ENCODE measurements at places on chromosomes 12 and 14.

DNA sequence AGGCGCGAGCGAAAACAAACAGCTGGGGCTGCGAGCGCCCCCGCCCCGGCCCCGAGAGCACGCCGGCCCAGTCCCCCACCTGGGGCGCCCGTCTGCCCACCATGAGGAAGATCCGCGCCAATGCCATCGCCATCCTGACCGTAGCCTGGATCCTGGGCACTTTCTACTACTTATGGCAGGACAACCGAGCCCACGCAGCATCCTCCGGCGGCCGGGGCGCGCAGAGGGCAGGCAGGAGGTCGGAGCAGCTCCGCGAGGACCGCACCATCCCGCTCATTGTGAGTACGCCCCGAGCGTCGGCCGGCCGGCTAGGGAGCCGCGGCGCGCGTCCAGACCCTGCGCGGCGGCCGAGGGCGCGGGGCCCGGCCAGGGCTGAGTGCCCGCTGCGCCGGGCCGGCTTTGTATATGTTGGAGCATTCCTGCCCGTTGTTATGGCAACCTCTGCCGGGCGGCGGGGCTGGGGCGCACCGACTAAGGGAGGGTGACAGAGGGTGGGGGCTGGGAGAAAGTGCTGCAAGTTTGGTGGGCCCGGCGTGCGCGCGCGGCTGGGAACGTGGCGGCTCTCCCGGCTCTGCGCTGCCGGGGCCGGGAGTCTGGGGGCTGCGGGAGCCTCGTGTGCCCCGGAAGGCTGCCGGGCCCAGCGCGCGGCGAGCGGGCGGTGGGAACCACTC is 367 bp downstream of the GALNT16 start:
- no peak for DNase-seq

DNA sequence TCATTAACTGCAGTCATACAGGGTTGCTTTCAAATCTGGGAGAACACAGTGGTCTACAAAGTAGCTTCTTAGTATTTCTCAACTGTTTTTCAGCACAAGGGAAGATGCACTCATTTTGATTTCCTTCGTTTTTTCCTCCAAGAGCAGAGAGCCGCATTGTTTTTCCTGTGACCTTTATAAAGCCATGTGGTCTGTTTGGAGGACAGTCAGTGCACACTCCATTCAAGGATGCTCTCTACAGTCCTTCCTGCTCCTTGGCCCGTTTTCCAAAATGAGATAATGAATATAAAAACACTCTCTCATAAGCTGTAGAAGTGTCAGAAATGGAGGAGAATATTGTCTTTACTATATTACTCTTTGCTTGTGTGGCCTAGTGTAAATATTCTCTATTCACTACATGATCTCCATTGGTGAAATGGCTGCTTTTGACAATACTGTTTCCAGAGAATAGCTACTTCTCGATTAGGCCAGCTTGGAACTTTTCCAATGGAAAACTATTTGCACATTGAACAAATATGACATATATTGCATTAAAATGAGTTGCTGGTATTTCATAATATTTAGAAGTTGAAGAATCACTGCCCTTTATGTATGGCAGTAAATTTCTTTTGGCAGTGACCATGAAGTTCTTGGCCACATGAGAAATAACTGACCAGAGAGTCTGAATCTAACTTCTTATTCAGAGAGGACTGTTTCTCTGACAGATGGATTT is 393.1 kb upstream of the RGS6 start:
- no peak for DNase-seq

- no peak for DNase-seq
These were observed 124.3 kb downstream of the AACS start for GRCh38 chr12:125189502-125189901.

DNA sequence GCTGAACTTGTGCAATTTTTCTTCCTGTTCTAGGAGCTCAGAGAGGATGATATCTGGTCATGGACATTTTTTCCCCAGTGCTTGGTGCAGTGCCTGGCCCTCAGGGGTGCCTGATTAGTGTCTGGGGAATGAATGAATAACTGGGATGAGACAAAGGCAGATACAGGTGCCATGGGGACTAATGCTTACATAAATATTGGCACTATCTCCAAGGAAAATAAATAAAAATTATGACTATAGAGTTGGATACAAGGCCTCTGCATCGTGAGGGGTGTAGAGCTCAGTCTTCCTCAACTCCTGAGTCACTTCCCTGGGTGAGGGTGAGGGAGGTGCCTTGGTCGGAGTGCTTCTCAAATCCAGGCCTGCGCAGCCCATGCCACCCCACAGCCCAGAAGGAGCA is 188.6 kb downstream of the KCNA5 start:
- DNase-seq = no peak

DNA sequence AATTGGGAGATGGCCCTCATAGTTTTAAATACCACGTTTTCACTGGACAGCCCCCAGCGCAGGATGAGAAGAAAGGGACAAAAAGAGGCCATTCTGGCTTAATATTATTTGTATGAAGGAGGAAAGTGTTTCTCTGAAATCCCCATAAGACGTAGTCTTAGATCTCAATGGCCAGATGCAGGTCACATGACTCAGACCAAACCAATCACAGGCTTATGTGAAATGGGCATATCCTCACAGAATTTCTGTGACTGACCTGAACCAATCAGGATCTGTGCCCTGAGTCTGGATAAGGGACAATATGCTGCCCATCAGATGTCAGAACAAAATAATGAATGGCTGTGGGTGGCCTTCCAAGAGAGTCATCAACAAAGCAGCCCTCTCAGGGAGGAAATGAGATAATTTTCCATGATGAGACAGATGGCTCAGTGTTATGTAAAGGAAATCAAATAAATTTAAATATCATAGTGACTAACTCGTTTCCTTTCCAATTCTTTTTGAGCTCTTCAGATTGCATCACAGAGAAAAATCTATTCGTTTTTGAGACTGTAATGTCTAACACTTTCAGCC is 1009.5 kb upstream of the TMEM132C start:
- no peak for DNase-seq

DNA sequence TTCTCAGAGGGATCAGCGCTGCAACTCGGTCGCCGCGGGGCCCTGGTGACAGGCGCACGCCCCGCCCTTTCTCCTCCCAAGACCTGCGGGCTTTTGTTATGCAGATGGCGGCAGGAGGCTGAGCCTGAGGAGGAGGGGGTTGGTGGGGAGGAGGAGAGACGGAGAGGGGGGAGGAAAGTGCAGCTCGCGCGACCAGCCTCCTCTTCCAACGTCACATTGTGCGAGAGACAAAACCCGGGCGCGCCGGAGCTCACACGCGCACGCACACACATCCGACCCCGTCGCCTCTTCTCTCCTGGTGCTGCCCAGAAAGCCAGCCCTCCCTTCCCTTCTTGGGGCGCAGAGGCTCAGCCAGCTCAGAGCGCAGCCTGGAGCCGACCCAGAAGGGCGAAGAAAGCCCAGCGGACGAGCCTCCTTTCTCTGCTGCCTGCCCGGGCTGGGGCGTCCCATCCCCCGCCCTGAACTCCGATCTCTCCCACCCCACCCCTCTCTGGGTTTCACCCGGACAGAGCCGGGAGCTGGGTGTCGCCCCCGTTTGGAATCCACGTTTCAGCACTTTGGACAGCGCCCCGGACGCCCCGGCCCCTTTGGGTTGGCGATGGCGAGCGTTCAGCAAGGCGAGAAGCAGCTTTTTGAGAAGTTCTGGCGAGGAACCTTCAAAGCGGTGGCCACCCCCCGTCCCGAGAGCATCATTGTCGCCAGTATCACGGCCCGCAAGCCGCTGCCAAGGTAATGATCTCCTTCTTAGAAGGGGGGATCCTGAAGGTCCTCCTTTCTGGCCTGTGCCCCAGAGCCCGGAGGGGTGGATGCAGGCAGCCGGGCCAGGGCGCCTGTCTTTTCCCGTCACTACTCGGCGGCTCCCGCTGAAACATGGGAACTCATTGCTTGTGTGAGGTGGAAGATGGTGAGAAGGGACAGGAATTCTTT is at the start of gene SRRM4:
SRRM4 (plus strand) TSS at position 257 of the 927 bp plus-strand sequence; CDS start at position 599, 342 bp downstream.
- no peak for DNase-seq
